ENCODE measurements at places on chromosomes 1 and 21.

GRCh38 chr1:78676347-78676982 lies 26.8 kb downstream of the IFI44 start:
- peak; percentile 48 for DNase-seq

DNA sequence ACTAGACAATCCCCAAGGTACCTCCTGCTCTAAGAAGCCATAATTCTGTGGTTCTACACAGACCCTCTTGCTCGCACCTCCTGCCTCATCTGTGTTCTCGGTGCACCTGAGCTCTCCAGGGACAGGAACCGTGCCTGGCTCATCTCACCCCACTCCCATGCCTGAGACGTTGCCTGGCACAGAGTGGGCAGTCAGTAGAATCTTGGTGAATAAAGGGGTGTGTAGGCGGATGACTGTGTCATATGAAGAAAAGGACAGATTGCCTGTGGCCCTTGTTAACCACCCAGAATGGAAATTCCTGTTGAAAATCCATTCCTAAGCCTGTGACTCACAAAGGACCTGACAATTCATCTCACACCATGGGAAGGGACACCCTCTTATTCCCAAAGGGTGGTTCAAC lies 92.9 kb downstream of the KCNN3 start:
- no peak for DNase-seq

- DNase-seq: peak; percentile 54
Measured at GRCh38 chr1:26529655-26530409, at the start of gene RPS6KA1. Gene RPS6KA1 (plus strand): TSS chr1:26529761. CDS start chr1:26529921, 160 bp downstream.

DNA sequence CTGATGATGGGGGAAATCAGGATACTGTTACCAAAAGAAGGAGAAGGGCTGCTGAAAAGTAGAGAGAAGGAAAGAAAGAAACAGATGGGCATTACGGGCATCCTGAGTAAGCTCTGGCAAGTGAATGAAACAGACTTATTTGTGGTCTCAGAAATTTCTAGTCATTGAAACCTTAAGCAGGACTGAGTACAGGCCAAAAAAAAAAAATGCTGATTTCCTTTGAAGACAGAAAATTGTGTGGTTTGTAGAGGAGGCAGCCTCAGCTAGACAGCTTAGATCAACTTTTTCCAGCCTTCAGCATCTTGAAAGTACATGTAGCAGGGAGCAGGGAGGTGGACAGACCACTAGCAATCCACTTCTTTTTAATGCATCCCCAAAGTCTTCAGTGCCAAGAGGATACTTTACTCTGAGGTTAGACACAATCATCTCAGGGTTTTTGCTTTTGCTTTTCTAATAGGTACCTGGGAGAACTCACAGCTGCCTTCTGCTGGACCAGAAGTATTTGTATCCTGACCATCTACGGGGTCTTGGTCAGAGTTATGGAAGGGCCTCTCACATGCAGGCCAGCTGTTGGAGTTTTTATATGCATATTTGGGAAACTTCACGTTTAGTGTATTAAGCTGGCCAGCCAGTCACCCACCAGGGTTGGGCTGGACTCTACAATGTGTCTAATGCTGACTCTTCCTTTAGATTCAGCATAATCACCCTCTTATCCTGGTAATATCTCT lies 10.6 kb upstream of the CAPZB start:
- DNase-seq: no peak

DNA sequence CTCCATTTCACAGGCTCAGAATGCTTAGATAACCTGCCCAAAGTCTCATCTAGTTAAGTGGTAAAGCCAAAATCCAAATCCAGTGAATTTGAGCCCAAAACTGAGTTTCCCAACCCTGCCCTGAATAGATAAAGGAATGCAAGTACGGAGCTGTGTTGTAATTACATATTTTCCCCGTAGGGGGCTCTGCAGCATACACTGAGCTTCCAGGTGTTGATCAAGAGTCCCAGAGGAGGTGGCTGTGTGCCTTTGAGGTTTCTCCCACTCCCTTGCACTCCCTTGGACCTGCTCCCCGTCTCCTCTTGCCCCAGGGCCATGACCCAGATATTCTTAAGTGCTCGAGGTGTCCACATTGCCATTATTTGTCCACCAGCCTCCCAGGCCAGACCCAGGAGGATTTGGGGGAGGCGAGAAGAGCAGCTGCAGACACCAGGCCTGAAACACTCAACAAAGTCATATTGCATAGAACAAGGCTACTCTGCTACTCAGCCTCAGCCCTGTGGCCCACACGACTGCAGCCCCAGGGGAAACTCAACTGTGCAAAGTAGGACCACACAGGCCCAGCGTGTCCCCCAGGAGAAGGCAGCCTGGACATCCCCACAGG lies 18.4 kb upstream of the LY9 start:
- peak; percentile 19 for DNase-seq

Data from activated T-cell treated with anti-CD3 and anti-CD28 coated beads for 1 hour (primary cell).